ENCODE measurements at places on chromosomes 12 and 14. TPM values are rescaled to one million over a fixed set of nuclear protein-coding genes. Genes with fewer than 3 reads are reported as not detected.

MIP gene
- 0.30 TPM for total RNA-seq

CLEC4C gene
- total RNA-seq = not detected

GLIPR1L2 gene
- 5.2 TPM for total RNA-seq

TAS2R50 gene
- total RNA-seq = 3.9 TPM

RIPK3 gene
- total RNA-seq = 3.1 TPM

OR10A7 gene
- total RNA-seq = not detected

HOXC12 gene
- total RNA-seq = 2.3 TPM

LTBP2 gene
- total RNA-seq = 20.8 TPM

PIWIL1 gene
- total RNA-seq = 1.3 TPM

SERPINA10 gene
- 0.06 TPM for total RNA-seq

CRIP2 gene
- 59.0 TPM for total RNA-seq

CCDC177 gene
- 2.4 TPM for total RNA-seq

USP44 gene
- total RNA-seq = 4.4 TPM

KLRK1 gene
- total RNA-seq = 10.1 TPM

CCDC184 gene
- total RNA-seq = 23.2 TPM

TMPRSS12 gene
- not detected for total RNA-seq

NPFF gene
- total RNA-seq = 3.0 TPM

FAM186B gene
- total RNA-seq = 0.10 TPM

KMT2D gene
- 27.2 TPM for total RNA-seq

SLC25A47 gene
- not detected for total RNA-seq

INHBC gene
- not detected for total RNA-seq

TEDC1 gene
- total RNA-seq = 12.5 TPM

HRK gene
- total RNA-seq = 2.5 TPM

TAS2R8 gene
- 0.89 TPM for total RNA-seq

PZP gene
- total RNA-seq = 0.59 TPM

ADGRD1 gene
- 13.9 TPM for total RNA-seq

RTN1 gene
- total RNA-seq = 114 TPM

C12orf50 gene
- not detected for total RNA-seq

MANSC1 gene
- 5.3 TPM for total RNA-seq

SERPINA3 gene
- total RNA-seq = 1.5 TPM

PTPRQ gene
- 1.7 TPM for total RNA-seq

SLC16A7 gene
- total RNA-seq = 34.8 TPM

HSPA2 gene
- 41.5 TPM for total RNA-seq

OR6C6 gene
- total RNA-seq = not detected

DBX2 gene
- 13.0 TPM for total RNA-seq

OTX2 gene
- not detected for total RNA-seq

TGM1 gene
- total RNA-seq = 6.2 TPM

ACOT6 gene
- total RNA-seq = not detected

CLEC4A gene
- 2.9 TPM for total RNA-seq

CLEC1B gene
- total RNA-seq = 0.69 TPM

SRRM4 gene
- 3.8 TPM for total RNA-seq

POTEM gene
- total RNA-seq = not detected

DICER1 gene
- 66.4 TPM for total RNA-seq

PMCH gene
- not detected for total RNA-seq

SYT1 gene
- total RNA-seq = 100 TPM

NUAK1 gene
- 20.1 TPM for total RNA-seq

RERG gene
- total RNA-seq = 17.5 TPM

PTCSC3 gene
- not detected for total RNA-seq

NKX2-1 gene
- not detected for total RNA-seq

KRT3 gene
- not detected for total RNA-seq

PLEKHD1 gene
- 0.66 TPM for total RNA-seq

CPNE6 gene
- total RNA-seq = 55.7 TPM

ACVRL1 gene
- total RNA-seq = 8.4 TPM

EFS gene
- 11.1 TPM for total RNA-seq

HOXC5 gene
- total RNA-seq = 2.4 TPM

GDF3 gene
- 0.28 TPM for total RNA-seq

BEGAIN gene
- 4.9 TPM for total RNA-seq

IRAK3 gene
- 11.4 TPM for total RNA-seq
